Astrocyte (in vitro differentiated cells and primary cell): ENCODE measurements at places on chromosomes 1 and 21.
A peak's percentile ranks its signal among the peaks of the same experiment; 100 is the strongest.

DNA sequence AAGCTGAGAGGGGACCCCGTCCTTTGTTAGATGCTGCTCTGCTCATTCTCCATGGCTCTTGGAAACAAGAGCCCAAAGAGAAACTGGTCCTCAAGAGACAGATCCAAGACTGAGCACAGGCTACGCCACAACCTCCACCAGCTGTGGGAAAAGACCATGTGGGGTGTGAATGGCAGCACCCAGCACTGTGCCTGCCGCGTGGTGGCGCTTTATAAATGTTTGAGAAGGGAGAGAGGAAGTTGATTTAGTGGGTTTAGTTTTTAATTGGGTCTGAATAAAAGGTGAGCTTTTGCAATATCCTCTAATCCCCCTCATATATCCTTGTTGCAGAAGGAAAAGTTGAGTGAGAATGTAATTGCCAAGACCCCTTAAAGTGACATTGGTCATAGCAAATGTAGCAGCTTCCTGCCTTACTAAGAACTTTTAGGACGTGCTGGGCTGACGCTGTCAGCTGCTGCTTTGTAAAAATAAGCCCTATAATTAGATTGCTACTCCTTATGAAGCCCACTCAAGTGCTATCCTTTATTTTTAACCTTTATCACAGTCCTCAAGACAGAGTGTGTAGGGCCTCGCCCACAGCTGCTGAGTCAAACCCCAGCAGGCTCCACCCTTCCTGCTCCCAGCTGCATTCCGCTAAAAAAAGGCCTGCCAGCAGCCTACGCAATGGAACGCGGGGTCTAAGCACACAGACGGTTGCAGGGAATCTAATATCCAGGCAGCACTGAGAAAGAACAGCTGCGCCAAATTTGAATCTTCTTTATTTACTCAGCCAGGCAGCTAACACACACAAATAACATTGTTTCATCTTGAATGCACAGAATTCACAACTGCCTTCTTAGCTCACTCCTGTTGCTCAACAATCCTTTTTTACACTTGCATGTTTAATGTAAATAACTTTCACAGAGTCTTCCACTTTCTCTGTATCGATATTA lies 47.4 kb upstream of the PRDX6 start:
- DNase-seq = peak; percentile 93

DNA sequence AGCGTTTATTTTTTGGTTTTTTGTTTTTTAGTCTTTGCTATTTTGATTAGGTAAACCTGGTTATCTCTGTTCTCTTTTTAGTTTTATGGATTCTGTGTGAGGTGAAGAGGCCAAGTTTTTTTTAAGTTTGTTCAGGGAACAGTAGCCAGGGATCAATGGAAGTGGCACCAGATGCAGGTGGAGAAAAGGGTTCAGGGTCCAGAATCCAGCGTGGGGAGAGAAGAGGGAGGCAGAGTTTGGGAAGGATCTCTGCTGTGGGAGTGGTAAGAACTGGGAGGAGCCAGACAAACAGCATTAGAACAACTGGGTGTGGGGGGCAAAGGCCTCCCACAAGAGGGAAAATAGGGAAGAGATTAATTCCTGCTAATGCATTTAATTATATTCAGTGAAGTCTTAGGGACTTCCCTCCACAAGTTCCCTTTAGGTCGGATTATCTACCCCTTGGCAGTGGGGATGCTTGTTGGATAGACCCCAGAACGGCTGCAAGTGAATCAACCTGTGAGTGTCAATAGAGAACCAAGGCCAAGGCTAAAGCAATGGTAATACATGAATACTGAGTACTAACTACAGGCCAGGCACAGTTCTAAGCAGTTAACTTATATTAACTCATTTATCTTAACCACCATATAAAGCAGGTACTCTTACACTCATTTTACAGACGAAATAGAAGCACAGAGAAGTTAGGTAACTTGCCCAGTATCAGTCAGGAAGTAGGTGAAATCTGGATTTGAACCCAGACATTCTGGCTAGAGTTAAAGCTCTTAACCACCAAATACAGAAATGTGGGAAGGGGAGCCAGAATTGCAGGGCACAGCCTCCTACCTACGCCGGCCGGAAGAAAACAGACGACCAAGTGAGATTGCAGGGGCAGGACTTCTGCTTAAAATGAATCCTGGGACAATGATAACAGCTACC lies 498 bp downstream of the GNAT2 start:
- no peak for DNase-seq

GRCh38 chr1:193960040-193960439 lies 773.6 kb upstream of the B3GALT2 start:
- DNase-seq = no peak

DNA sequence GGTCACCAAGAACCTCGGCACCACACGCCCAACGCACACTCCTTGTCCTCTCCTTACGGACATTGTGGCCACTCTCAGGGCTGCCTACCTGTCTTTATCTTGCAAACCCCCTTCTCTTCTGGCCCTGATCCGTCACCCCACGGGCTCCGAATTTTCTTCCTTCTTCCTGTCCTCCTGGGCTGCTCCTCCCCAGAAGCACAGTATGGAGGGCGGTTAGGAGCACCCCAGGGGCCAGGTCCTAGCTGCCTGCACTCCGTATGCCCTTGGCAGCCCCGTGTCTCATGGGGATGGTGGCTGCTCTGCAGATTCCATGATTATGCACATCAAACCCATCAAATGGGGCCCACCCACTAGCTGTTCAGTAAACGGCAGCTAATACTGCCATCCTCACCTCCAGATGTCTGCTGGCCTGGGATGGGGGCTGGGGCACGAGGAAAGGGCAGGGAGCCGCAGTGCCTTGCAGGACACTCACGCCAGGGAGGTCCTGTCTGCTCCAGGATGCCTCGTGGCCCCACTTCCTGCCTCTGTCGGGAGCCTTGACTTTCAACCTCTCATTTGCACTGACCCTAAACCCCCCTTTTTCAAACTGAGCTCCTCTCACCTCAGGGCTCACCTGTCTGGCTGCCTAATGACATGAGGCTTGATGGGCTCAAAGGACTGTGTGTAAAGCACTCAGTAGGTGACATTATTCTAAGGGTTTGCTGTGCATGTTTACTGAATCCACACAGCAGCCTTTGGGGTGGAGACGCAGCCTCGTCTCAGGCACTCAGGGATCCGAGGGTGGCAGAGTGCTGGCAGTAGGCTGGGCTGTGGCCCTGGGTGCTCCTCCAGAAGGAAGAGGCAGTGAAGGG lies 4.4 kb downstream of the TTC34 start:
- no peak for DNase-seq

- no peak for DNase-seq
These were observed 96.5 kb downstream of the COLGALT2 start for GRCh38 chr1:183941001-183941400.

- DNase-seq = no peak
These were observed at the start of gene COL8A2 for GRCh38 chr1:36125129-36125991. Gene COL8A2 (minus strand): TSS chr1:36125222. CDS start chr1:36100242, 24,980 bp downstream.

- DNase-seq = no peak
These were observed 975.6 kb downstream of the NCAM2 start for GRCh38 chr21:21973806-21974205.

GRCh38 chr1:247452447-247453039 lies 5.4 kb downstream of the OR2B11 start:
- DNase-seq = no peak

GRCh38 chr1:175095978-175096607 lies 28.5 kb downstream of the TNN start:
- no peak for DNase-seq

DNA sequence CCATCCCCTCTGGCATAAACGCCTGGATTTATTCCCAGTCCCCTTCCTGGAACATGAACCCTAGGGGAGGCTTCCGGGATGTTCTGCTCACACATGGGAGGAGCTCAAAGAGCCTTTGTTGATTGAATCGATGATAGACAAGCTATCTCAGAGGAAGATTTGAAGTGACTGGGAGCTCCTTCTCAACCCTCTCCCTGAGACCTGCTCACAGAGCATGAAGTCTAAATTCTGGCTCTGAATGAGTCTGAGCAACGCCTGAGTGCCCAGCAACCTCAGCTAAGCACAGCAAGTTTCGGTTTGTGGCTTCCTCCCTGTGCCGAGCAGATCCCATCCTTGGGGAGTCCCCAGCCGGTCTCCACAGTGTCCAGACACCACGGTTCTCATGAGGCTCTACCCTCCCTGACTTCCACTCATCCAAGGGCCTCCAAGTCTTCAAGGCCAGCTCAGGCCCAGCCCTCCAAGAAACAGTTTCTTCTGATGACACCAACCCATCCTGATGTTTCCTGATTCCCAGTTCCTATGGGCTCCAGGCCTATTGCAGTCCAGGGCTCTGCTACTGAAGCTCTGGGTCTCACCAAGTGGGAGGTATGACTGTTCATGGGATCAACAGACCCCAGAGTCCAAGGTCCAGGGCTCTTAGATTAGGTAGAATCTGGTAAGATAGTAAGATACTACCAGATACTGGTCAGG lies 190.8 kb downstream of the DYRK1A start:
- no peak for DNase-seq

DNA sequence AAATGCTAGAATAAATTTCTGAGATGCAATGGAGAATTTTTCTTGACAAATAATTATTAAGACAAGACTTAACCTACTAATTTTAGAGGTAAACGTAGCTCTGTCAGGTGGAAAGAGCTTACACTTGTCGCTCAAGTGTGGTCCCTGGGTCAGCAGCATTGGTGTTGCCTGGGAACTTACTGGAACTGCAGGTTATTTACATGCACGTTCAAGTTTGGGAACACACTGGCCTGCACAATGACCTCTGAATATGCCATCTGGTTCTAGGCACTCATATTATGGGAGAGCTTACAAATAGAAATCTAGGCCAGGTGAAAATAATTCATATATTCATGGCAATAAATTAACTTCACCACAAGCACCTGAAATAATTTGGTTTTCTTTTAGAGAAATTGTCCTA lies 88.5 kb upstream of the BCL9 start:
- no peak for DNase-seq

DNA sequence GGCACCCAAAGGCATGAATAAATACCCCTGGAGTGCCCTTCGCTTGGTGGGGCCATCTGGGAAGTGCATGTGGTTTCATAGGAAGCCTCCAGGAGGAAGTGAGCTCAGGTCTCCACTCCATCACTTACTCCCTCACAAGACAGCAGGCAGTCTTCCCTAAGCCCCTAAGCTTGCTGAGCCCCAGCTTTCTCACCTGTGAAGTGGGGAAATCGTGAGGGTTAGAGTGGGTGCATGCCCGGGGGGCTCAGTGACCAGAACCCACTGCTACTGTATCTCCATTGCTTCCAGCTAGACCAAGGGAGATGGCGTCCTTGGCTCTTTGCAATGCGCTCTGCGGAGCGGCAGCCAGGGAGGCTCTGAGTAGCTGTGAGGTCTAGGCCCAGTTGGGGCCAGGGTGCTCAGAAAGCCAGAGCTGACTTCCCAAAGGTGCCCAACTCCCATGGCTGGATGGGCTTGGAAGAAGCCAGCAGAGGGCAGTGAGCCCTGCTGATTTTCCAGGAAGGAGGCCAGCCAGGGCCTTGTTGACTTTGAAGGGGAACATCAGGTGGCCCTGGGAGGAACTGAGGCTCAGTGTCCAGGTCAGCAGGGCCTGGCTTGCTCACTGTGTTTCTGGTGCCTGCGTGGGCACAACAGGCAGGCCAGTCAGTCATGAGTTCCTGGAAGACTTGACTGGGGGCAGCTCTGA lies 27.3 kb downstream of the CDCP2 start:
- DNase-seq = no peak

DNA sequence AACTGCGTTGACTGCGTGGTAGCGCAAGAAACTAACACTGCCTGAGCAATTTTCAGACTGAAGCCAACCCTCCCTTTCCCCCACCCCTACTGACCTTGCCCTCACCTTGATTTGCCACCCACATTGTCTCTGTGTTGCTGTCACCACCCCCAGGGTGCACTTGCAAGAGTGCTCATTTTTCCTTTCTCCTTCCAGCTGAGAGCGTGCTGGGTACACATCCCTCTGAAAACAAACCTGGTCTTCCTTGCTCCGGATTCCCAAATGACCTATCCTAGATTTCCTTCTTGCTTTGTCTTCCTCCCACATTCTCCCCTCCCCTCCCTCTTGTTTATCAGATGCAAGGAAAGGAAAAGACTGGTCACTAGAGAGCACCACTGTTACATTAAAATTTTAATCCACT lies 24.2 kb downstream of the MPZ start:
- DNase-seq = no peak
